ENCODE measurements at places on chromosomes 16 and 17. TPM values are rescaled to one million over a fixed set of nuclear protein-coding genes. Genes with fewer than 3 reads are reported as not detected.

The SNRNP25 gene
- total RNA-seq: 52.9 TPM

The KCNJ18 gene
- total RNA-seq: not detected

The CD300H gene
- total RNA-seq: not detected

The NTN1 gene
- total RNA-seq: 8.9 TPM

The MEIOC gene
- 1.9 TPM for total RNA-seq

The KRT16 gene
- total RNA-seq: not detected
